ENCODE measurements at places on chromosomes 11 and 22. TPM values are rescaled to one million over a fixed set of nuclear protein-coding genes. Genes with fewer than 3 reads are reported as not detected.

The FERMT3 gene
- 0.51 TPM for total RNA-seq

DNA sequence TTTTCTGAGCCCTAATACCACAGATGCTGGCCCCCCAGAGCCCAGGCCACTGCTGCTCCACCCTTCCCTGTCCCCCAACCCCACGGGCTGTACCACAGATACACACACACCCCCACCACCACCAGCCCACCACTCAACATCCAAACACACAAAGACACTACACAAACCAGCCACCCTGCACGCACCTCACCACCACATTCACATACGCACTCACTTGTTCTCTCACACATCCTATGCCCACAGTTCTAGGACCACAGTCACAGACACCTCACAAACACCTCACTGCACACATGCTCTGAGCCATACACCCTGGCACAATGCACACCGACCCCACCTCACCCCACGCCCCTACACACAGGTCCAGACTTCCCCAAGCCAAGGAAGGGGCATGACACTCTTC, 22.5 kb upstream of the OAF start:
- no peaks in the 10 kb centered on the region for H3K36me3 ChIP-seq
- no peak overlapping the region for H3K27ac ChIP-seq
- DNase-seq, result no peak
- H3K27me3 ChIP-seq, result no peaks in the 10 kb centered on the region

- H3K36me3 ChIP-seq, result no peaks in the 10 kb centered on the region
- H3K27ac ChIP-seq, result no peak overlapping the region
- no peak for DNase-seq
- no peak overlapping the region for H3K4me3 ChIP-seq
- H3K4me1 ChIP-seq, result no peaks in the 10 kb centered on the region
Measured at GRCh38 chr11:22044126-22044525, 148.8 kb upstream of the ANO5 start.

DNA sequence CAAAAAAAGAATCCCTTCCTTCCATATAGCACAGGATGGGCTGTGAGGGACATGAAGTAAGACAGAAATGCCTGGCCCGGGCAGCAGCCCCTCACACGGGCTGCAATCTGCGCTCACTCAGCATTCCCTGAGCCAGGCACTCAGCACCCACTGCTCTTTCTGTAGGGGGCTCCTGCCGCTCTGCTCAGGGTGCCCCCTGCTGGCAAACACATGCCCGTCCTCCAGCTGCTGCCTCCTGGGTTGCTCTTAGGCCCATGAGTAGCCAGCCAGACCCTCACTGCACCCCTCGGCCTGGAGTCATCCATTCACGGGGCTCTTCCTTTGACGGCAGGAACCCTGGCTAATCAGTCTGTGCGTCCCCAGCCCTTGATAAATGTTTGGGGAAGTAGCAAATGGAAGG, 6.9 kb downstream of the MCAT start:
- H3K4me1 ChIP-seq, result no peaks in the 10 kb centered on the region
- H3K27me3 ChIP-seq, result no peaks in the 10 kb centered on the region
- H3K27ac ChIP-seq, result no peak overlapping the region
